Mesothelial cell of epicardium (in vitro differentiated cells): ENCODE measurements at places on chromosomes 2 and 18.

DNA sequence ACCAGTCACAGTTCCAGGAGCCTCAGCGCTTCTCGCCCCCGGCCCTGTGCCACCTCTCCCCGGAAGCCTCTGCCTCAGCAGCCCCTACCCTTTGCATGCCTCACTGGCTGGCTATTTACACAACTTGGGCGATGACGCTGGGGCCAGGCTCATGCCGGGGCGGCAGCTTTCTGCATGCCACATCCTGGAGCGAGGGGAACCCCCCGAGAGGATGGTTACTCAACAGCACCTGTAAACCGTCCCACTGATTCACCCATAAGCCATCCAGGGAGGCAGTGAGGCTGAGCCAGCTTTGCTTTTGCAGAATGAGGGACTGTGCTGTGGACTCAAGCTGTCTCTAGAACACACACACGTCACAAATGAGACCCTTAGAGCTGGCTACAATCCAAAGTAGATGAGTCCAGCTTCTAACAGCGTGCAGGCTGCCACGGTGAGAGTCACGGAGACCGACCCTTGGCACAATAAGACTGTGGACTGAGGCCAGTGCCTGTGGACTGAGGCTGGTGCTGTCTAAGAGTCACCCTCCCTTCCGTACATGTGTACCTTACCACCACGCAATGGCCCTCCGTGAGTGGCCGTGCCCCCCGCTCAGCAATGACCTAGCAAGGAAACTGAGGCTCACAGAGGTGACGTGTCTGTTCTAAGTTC is 45.6 kb upstream of the ODC1 start:
- DNase-seq = no peak
- H3K4me1 ChIP-seq = no peaks in the 10 kb centered on the region
- H3K27ac ChIP-seq = no peak overlapping the region
- no peak overlapping the region for H3K4me3 ChIP-seq

GRCh38 chr2:225534697-225535096 is 135.2 kb downstream of the NYAP2 start:
- H3K36me3 ChIP-seq = no peaks in the 10 kb centered on the region
- H3K27ac ChIP-seq = no peak overlapping the region
- DNase-seq = no peak
- peaks cover 7% of the 10 kb centered on the region for H3K4me1 ChIP-seq
- H3K4me3 ChIP-seq = no peak overlapping the region
- peaks cover 3% of the 10 kb centered on the region for H3K27me3 ChIP-seq

DNA sequence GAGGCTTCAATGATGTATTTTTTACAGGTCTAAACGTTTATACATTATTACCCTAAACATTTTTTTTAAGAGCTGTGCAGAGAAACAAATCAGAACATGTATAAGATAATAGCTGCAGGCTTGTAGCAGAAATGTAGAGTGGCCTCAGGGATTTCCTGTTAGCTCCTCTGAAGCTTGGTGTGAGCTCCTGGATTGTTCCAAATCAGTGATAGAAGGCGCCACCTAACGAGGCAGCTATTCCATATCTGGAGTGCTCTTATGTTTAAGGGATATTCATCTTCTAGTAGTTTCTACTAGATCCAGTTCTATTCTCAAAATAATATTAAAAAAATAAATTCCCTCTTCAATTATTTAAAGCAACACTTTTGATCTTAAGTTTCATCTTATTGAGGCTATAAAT is 93.1 kb downstream of the LRP1B start:
- H3K27me3 ChIP-seq = no peaks in the 10 kb centered on the region
- DNase-seq = no peak
- no peak overlapping the region for H3K27ac ChIP-seq
- H3K36me3 ChIP-seq = no peaks in the 10 kb centered on the region
- no peak overlapping the region for H3K4me3 ChIP-seq
- peaks cover 21% of the 10 kb centered on the region for H3K4me1 ChIP-seq

- no peaks in the 10 kb centered on the region for H3K36me3 ChIP-seq
- no peak overlapping the region for H3K4me3 ChIP-seq
- no peaks in the 10 kb centered on the region for H3K27me3 ChIP-seq
- peaks cover 32% of the 10 kb centered on the region for H3K4me1 ChIP-seq
Measured at GRCh38 chr2:150624001-150624401, 136.5 kb upstream of the RND3 start.

DNA sequence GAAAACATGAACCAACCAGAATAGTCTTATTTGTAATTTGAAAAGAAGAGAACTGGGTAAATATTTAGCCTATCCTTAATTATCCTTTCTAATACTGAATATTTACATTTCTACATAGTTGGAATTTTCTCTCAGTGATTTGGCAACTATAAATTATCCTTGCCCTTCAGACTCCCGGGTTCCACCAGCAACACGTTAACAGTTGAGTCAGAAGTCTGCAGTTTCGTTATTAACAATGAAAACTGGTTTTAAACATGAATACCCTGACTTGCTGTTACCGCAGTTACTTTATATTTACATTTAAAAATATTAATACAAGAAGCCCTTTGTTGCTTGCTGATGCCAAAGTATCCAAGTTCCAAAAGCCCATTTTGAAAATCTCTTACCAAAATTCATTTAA is 673.0 kb downstream of the ARHGAP15 start:
- H3K4me3 ChIP-seq = no peak overlapping the region
- no peaks in the 10 kb centered on the region for H3K36me3 ChIP-seq
- H3K4me1 ChIP-seq = peaks cover 27% of the 10 kb centered on the region
- no peak overlapping the region for H3K27ac ChIP-seq
- no peak for DNase-seq
- H3K27me3 ChIP-seq = no peaks in the 10 kb centered on the region

DNA sequence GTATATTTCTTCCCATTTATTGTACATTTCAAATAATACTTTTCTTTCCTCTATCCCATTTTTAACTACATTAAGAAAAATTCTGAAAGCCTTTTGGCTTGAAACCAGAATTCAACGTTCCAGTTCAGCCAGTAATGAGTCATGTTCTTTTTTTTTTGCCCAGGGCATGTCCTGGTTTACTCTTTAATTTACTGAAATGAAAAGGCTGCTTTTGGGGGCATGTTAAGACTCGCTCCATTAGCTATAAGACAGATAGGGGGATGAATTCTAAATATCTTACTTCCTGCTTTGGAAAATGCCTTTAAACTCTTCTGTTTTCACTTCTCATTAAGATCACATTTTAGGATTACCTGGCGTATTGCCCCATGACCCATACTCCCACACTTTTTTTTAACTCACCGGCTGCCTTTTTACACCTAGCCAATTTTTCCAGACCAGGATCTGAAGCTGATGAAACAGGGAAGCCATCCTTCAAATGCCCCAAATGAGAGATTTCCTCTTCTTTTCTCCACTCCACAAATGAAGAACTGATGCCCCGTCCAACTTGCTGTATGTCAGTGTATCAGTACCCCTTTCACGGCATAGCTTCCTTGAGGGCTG is 585 bp downstream of the ABCA12 start:
- peaks cover 31% of the 10 kb centered on the region for H3K4me1 ChIP-seq
- no peaks in the 10 kb centered on the region for H3K36me3 ChIP-seq
- H3K4me3 ChIP-seq = peak overlapping the region; percentile 10

- peaks cover 5% of the 10 kb centered on the region for H3K36me3 ChIP-seq
- H3K27me3 ChIP-seq = no peaks in the 10 kb centered on the region
- peaks cover 28% of the 10 kb centered on the region for H3K4me1 ChIP-seq
- H3K4me3 ChIP-seq = no peak overlapping the region
- H3K27ac ChIP-seq = no peak overlapping the region
- DNase-seq = no peak
Measured at GRCh38 chr18:23745366-23745765, 56.1 kb downstream of the LAMA3 start.

DNA sequence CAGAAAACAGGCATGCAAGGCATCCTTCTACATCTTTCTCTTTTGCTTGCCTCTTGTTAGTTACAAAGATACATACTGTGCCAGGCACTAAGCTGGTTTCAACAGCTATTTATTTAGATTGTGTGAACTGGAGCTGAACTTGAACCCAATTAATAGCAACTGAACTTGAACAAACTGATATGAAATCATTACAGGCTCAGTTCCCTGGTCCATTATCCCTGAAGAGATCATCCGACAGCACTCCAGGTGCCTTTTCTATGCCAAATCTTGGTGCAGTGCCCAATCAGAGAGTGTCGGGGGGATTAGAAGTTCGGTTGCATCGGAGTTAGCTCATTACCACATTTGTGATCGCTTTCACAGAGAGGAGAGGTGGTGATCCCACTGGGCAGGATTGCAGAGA is 477.6 kb downstream of the PARD3B start:
- no peak overlapping the region for H3K4me3 ChIP-seq
- peaks cover 18% of the 10 kb centered on the region for H3K4me1 ChIP-seq
- H3K27me3 ChIP-seq = no peaks in the 10 kb centered on the region

GRCh38 chr18:67771271-67771670 is 254.8 kb upstream of the DSEL start:
- H3K27ac ChIP-seq = no peak overlapping the region
- no peak overlapping the region for H3K4me3 ChIP-seq
- H3K4me1 ChIP-seq = peaks cover 1% of the 10 kb centered on the region
- H3K27me3 ChIP-seq = no peaks in the 10 kb centered on the region

DNA sequence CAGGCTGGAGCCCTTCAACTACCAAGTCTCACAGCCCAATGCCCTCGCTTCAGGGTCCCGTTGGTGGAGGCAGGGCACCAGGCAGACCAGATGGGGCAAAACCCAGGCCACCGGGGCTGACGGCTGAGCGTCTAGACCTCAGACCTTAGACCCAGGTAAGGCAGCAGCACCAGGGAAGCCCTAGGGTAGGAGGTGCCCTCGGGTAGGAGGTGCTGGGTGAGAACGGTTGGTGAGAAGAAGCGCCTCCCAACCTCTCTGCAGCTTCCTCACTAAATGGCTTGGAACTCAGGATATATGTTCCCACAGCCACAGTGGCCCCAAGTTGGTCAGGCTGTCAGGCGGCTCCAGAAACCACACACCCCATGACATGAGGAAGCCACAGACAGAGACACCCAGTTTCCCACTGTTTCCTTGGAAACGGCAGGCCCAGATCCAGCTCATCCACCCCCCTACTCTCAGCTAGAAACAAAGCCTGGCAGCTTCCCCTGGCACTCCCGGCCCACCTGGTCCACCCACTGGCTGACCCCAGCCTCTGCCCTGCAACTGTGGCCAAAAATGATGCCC is 13.1 kb upstream of the MLPH start:
- peaks cover 8% of the 10 kb centered on the region for H3K4me1 ChIP-seq
- peak overlapping the region; percentile 81 for H3K4me3 ChIP-seq
- no peak overlapping the region for H3K27ac ChIP-seq
- peaks cover 24% of the 10 kb centered on the region for H3K27me3 ChIP-seq

- no peaks in the 10 kb centered on the region for H3K36me3 ChIP-seq
- peaks cover 38% of the 10 kb centered on the region for H3K4me1 ChIP-seq
- no peak for DNase-seq
- H3K4me3 ChIP-seq = no peak overlapping the region
Measured at GRCh38 chr2:174664084-174664759, 66.6 kb upstream of the WIPF1 start.

DNA sequence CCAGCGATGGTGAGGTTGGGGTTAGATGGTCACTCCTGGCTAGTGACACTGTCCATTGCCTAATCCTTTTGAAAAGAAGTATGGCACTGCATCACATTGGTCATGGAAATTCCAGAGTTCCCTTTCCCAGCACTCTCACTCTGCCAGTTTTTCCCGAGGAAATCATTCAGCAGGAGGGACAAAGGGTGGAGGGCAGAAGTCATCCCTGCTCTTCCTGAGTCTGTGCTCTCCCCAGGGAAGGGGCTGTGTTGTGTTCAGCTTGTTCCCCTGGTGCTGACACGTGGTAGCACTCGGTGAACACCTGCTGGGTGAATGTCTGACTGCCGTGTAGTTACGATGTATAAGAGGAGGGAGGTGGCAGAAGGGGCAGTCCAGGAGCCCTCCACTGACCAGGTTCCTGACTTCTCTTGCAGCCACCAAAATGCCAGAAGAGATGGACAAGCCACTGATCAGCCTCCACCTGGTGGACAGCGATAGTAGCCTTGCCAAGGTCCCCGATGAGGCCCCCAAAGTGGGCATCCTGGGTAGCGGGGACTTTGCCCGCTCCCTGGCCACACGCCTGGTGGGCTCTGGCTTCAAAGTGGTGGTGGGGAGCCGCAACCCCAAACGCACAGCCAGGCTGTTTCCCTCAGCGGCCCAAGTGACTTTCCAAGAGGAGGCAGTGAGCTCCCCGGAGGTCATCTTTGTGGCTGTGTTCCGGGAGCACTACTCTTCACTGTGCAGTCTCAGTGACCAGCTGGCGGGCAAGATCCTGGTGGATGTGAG is 21.6 kb downstream of the STEAP3 start:
- H3K27ac ChIP-seq = no peak overlapping the region
- no peak for DNase-seq
- peaks cover 7% of the 10 kb centered on the region for H3K4me1 ChIP-seq
- H3K27me3 ChIP-seq = no peaks in the 10 kb centered on the region
- no peak overlapping the region for H3K4me3 ChIP-seq

- no peaks in the 10 kb centered on the region for H3K27me3 ChIP-seq
- H3K4me1 ChIP-seq = no peaks in the 10 kb centered on the region
- no peak overlapping the region for H3K4me3 ChIP-seq
- no peak overlapping the region for H3K27ac ChIP-seq
- no peak for DNase-seq
- H3K36me3 ChIP-seq = peaks cover 5% of the 10 kb centered on the region
Measured at GRCh38 chr2:41663056-41663455, 384.8 kb upstream of the PKDCC start.
